ENCODE measurements at places on chromosomes 16 and 17. TPM values are rescaled to one million over a fixed set of nuclear protein-coding genes. Genes with fewer than 3 reads are reported as not detected.

The RAC3 gene
- 41.7 TPM for total RNA-seq

The KCNH6 gene
- total RNA-seq = 9.0 TPM

The CCDC47 gene
- total RNA-seq = 71.8 TPM

GRCh38 chr17:58304750-58305486 is 23.7 kb downstream of the TSPOAP1 start:
- peak; percentile 66 for DNase-seq

DNA sequence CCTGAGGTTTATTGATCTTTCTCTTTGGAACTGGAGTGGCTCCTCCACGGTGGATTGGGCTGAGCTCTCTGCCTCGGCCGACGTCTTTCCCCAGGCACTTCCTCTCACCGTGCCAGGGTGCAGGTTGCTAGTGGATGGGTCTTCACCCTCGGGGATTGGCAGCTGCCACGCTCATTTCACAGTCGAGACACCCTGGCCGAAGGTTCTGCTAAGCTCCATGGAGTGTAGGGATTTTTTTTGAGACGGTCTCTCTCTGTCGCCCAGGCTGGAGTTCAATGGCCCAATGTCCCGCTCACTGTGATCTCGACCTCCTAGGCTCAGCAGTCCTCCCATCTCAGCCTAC is 280.8 kb downstream of the SEC14L1 start:
- DNase-seq = no peak

DNA sequence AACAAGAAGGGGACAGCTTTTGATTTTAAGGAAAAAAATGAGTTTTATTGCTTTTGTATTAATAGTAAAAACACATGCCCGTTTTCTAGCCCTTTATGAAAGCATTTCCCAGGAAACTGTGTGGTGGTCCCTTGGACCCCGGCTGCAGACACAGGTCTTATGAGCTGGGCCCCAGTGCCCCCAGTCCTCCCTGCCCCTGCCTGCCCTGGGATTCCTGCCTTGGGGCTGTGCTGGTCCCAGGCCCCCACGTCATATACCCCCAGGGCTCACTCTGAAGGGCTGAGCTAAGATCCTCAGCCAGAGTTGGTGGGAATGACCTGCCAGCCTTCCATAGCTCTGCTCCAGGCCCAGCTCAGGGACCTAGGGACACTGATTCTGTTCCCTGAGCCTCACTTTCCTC is 30.8 kb downstream of the GINS2 start:
- DNase-seq = no peak
